NCI-H446 (cell line): ENCODE measurements at places on chromosomes 6 and 20.

GRCh38 chr6:148818939-148819575, 72.2 kb downstream of the UST start:
- DNase-seq: no peak

DNA sequence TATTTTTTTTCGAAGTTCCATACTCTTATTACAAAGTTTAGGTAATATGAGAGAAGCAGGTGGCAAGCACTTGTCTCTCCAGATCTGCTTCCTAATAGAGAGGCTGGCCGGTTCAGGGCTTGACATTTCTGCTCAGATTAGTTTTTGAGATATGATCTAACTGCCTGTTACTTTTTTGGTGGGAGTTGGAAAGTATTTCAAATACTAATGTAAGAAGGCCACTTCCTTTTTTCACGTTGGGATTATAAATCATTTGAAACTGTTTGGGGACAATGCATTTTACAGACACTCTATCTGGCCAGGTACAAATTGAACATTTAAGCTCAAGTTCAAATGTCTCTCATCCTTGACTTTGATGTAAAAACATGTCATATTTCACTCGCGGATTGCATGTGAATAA, 222.1 kb upstream of the SULF2 start:
- DNase-seq: no peak

- peak; percentile 73 for DNase-seq
Observed at GRCh38 chr20:64053841-64054661, 4.6 kb upstream of the SOX18 start.

- DNase-seq: peak; percentile 57
Observed at GRCh38 chr6:114364301-114364700, 21.5 kb upstream of the HS3ST5 start.

DNA sequence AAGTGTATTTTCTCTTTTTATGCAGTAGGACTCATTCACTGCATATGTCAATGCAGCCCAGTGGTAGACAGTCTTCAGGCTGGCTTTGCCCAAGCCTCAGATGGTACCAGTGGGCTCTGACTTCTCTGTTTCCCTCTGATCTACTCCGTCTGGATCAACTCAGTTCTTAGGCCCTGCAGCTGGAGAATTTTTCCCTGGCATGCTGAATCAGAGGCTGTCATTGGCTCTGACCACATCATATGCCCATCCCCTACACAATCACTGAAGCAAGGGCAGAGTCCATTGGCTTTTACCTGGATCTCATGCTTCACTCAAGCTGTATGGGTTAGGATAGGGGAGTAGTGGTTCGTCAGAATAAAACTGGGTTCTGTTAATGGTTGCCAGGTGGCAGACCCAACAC, 57.8 kb downstream of the KIZ start:
- no peak for DNase-seq

GRCh38 chr20:58837717-58838116, 13.0 kb downstream of the GNAS-AS1 start:
- DNase-seq: no peak

- DNase-seq: peak; percentile 57
Observed at GRCh38 chr20:35972462-35972861, 4.1 kb downstream of the CNBD2 start.

GRCh38 chr6:47476781-47477496, 650 bp upstream of the CD2AP start:
- DNase-seq: no peak

DNA sequence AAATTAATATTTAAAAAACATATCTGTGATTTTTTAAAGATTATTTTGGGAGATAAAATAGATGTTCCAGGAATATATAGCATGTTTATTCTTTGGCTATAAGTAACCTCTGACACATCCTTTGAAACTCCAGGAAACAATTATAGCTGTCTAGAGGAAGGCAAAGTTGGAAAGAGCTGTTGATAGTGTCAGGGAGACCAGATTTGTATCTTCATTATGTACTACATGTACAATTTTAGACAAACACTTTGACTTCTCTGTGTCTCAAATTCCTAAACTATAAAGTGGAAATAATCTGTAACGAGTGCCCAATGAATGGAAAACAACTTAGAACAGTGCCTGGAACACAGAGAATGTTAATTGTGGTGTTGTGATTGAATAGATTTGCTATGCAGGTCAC, 25.6 kb upstream of the ADGRG6 start:
- DNase-seq: no peak

DNA sequence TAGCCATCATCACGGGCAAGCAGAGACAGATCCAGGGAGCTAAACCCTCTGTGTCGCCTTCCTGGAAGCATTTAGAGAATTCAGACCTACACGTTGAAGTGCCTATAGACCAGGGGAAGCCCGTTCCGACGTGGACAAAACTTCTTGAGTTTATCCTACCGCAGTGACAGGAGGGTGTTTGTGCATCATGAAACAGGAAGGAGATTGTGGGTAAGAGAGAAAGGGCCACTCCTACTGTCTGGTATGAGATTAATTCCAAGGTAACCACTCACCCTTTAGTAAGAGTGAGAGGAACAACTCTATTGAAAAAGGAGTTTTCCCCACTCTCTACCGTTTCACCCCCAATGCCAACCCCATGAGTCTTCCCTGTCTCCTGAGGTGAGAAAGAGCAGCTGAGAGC, 133.7 kb downstream of the TFAP2C start:
- no peak for DNase-seq

- DNase-seq: no peak
Observed at GRCh38 chr6:25627001-25627400, 25.0 kb upstream of the SCGN start.

- no peak for DNase-seq
Observed at GRCh38 chr6:134533991-134534390, 216.1 kb upstream of the SGK1 start.

DNA sequence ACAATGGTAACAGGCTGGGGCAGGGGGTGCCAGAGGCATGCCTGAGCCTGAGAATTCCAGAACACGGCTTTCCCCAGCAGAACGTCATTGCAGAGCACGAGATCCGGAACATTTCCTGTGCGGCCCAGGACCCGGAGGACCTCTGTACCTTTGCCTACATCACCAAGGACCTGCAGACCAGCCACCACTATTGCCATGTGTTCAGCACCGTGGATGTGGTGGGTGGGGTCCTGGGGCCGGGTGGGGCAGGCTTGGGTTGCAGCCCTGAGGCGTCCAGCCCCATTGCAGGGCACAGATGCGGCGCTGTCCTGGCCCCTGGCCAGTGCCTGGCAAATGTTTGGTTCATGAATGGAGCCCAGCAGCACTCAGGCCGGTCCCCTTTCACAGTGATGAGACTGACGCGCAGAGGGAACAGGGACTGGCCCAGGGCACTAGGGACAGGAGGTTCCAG, 57.1 kb downstream of the TCP11 start:
- no peak for DNase-seq

DNA sequence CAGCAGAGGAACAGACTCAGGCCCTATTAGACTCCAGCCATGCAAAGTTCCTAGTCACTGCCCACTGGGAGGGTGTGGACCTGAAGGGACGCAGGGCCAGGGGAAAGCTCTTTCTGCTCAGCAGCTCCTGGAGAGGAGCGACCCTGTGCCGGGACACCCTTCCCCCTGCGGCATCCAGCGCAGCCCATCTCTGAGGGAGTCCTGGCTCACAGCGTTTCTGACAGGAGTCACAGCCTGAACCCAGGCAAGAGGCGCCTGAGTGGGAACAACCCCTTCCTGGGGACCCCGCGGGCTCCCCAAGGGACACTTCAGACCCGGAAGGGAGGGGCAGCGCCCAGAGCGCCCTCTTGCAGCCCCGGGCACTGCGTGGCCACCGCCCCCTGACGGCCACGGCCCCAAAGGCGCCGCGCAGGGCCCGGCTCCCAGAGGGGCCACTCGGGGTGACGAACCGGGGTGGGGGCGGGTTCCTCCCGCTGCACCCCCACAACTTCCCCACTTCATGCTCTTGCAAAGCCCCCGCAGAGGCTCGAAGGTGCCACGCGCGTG, 862 bp downstream of the UCKL1 start:
- no peak for DNase-seq

GRCh38 chr20:41733151-41733550, 115.0 kb upstream of the CHD6 start:
- DNase-seq: peak; percentile 33

DNA sequence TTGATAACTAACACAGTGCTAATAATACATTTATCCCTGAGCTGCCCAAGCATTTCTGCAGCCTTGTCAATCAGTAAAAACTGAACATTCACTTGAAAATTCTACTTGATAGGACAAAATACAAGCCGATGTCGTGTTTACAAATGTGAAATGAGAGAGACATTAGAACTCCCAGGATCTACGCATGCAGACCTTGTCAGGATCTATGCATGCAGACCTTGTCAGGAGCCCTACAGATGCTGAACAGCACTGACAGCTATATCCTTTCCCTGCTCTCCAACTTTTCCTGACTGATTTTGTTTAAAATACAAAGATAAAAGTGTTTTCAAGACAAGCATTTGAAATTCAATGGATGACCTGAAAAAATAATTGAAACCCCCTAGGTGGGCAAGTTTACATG, 28.9 kb downstream of the INSM1 start:
- DNase-seq: no peak

GRCh38 chr6:138920906-138921305, 67.1 kb downstream of the REPS1 start:
- no peak for DNase-seq

DNA sequence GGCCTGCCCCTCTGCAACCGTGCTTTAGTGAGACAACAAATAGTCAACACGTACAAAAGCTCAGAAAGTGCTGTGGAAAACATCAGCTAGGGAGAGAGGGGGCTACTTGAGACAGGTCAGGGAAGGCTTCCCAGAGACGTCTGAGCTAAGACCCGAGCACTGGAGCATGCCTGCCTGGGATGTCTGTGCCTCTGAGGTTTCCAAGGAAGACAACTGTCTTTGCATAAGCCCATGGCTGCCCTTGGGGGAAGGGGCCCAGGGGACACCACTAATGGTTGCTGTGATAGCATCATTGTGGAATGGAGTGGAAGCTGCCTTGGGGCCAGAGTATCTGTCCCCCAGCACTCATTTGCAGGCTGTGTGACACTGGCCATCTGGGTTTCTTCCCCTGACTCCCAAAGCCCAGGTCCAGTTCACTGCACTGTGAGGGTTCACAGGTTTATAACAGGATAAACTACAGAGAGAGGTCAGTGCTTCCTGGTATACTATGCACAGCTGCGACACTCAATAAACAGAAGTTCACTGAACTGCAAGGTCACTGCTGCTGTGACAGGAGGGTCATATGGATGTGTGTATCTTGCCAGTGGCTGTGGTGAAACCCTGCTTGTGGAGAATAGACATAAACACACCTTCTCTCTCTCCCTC, 1.5 kb upstream of the ARFGEF2 start:
- DNase-seq: no peak
